ENCODE measurements at places on chromosomes 7 and 10. TPM values are rescaled to one million over a fixed set of nuclear protein-coding genes. Genes with fewer than 3 reads are reported as not detected.

- DNase-seq: no peak
Observed at GRCh38 chr10:94315975-94316464, 46.7 kb downstream of the NOC3L start.

DNA sequence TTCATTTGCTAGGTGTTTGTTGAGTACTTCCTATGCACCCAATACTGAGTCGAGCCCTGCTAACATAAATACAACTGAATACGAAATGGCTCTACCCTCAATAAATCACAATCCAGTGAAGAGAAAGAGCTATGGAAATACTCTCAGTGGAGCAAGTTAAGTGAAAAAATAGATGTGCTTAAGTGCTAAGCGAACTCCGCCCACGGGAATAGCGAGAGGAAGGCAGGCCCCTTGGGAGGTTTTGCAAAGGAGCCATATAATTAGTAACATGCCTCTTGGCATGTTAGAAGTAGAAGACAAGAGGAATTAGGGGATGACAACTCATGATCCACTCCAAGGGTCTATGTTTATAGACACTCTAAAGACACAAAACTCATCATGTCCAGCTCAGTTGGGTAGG is 42.8 kb upstream of the TSPAN33 start:
- peak; percentile 30 for DNase-seq

DNA sequence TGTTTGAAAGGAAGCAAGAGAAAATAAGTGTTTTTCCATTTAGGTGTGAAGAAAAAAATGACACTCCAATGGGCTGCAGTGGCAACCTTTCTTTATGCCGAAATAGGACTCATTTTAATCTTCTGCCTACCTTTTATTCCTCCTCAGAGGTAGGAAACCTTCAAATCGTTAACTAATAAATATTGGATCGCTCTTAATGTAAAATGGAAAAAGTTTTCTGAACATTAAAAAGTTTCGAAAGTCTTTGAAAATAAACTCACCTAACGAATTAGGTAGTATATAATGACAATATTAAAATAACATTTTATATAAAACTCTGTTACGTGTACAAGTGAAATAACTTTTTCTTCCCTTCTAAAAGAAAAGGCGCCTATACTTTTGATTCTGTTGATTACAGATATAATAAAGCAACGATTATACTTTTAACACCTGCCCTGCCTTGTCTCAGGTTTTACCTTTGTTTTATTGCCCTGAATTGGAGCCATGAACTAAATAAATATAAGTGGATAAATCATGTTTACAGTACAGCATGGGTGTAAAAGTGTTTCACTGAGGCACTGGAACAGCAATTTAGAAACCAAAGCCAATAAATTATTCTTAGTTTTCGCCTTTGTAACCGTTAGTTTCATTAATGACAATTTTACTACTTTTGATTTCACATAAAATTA is 804 bp downstream of the BCAP29 start:
- no peak for DNase-seq

- no peak for DNase-seq
Observed at GRCh38 chr10:97922022-97922758, 72.5 kb downstream of the GOLGA7B start.

DNA sequence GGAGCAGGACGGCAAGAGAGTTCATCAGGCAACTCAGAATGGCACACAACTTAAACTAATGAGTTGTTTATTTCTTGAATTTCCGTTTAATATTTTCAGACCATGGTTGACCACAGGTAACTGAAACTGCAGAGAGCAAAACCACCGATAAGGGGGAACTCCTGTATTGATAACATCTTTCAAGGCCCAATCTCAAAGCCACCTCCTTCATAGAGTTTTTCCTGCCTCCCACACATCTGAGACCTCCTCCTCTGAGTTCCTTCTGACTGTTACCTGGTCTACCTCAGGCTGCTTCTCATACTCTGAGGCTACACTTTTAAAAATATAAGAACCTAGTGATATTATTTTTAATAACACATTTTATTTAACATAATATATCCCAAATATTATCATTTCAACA is 341.5 kb upstream of the NPVF start:
- DNase-seq: no peak

GRCh38 chr7:11430112-11430511 is 401.9 kb downstream of the THSD7A start:
- no peak for DNase-seq

DNA sequence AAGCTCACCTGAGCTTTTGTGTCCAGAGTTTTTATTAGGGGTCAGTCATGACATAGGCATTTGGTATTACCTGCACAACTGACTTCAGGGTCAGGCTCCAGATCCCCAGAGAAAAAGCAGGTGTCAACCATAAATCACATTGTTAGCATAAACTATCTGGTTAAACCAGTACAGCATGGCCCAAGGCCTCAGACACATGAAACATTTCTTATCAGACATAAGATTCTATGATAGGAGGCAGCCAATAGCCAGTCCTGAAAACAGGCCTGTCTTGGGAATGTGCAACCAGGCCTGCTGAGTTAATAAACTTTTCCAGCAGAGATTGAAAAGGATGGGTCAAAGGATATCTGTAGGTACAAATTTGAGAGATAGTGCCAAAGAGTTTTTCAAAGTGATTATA is 116.1 kb downstream of the TPST1 start:
- no peak for DNase-seq

- DNase-seq: no peak
Observed at GRCh38 chr10:63457594-63457993, 8.2 kb downstream of the JMJD1C start.

- peak; percentile 55 for DNase-seq
Observed at GRCh38 chr7:151484971-151485707, 34.6 kb downstream of the RHEB start.

- DNase-seq: no peak
Observed at GRCh38 chr10:62755662-62756653, 48.6 kb upstream of the ADO start.

DNA sequence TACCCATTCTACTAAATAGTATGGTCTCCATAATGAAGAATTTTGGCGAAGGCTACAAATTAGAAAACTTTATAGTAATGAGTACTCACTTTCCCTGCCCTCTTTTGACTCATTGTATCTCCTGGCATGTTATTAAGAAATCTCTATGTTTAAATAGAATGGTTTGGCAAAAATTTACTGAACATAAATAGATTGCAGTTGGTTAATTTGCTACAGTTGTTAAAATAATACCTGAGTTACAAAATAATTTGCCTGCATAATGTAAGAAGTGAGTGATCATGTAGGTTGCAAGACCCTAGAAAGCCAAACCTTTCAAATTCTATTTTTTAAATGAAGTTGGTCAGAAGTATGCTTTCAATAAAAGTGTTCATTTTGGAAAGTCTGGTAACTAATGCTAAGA is 176.8 kb upstream of the AHR start:
- no peak for DNase-seq

GRCh38 chr10:79316671-79317431 is 30.4 kb upstream of the PPIF start:
- DNase-seq: no peak

GRCh38 chr7:128919881-128920799 is 9.6 kb upstream of the KCP start:
- DNase-seq: peak; percentile 47

DNA sequence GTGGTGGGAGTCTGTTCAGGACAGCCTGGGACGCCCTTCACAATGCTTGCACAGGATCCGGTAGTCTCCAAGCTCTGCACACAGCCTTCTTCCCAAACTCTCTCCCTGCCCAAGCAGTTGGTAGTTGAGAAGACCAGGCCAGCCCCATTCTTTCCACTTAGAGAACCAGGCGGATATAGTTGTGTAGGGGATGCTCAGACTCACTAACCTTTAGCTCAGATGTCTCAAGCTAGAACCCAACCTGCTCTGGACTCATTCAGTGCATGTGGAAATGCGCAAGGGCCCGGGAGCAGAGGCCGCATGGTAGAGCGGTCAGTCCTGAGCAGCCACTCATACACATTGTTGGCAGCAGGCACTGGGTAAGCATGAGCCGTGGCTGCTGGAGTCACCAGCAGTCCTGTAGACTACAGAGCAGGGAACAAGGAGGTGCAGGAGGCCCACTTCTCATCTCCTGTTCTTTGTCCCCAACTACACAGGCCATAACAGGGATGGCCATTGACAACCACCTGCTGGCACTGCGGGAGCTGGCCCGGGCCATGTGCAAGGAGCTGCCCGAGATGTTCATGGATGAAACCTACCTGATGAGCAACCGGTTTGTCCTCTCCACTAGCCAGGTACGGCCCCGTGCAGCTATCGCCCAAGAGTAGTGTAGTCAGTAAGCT is 17.2 kb upstream of the C10orf53 start:
- no peak for DNase-seq

DNA sequence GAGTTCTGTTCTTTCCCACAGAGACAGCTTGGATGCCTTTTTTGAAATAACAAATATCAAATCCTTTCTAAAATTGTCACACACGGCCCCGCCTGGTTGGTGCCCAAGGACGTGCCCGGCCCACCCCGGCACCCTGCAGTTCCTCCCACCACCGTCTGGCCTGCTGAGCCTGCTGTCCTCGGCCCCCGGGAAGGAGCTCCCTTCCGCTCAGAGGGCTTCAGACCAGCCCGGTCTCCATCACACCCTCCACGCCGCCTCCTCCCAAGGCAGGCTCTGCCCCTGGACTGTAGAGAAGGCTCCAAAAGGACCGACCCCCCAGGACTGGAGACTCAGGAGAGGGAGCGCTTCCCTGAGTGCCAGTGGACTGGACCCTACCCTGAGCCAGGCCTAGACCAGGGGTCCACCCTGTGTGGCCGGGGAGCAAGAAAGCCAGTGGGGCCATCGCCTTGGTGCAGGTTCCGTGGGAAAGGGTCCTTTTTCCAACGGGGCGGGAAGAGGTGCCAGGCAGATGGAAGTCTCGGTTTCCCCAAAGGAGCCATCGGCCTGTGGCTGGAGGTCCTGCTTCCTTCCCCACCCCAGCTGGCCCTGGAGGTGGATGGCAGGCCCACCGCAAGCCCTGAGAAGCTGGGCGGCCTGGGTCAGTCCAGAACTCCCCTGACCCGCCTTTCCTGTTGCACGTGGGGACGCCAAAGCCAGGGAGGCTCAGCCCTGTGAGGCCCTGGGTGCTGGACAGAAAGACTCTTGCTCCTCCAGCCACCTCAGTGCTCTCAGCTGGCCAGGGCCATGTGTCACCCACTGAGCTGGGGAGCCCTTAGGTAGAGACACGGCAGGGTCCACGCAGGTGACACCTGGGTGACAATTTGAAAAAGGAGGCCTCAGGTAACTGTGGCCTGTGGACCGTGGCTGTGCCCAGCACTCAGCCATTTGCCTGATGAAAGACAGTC is 69.8 kb downstream of the PWWP2B start:
- DNase-seq: no peak

DNA sequence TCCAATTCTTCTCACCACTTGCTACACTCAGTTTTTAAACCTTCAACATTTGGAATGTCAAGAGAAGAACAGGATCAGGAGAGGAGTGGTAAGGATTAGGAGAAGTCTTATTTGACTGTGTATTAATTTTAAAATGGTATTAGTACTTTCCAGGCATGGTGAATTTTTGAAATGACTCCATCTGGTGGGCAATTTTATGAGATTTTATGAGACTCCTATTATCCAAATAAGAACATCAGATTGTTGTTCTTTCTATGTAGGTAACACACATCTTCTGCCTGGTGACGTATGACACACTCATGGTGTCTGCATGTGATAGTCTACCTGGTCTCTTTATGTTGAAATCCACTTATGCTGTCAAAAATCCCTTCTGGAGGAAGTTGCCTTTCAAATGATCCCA is 51.0 kb downstream of the SLC13A1 start:
- DNase-seq: no peak

DNA sequence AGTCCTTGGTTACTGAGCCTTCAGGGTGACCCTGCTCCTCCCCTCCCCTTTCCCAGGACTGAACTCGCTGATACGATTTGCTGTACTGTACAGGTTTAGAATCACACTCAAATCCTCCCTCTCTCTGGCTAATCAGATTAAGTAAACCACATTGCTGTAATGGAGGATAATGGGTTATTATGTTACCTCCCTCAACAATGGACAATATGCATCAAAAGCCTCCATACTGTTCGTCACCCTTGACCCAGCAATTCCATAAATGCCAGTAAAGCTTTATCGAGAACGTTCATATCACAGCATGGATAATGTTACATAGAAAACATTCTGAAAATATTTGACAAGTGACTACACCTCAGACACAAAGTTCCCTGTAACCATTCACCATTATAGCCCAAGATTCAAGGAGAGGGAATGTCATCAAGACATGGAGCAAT is 61.7 kb downstream of the FAM107B start:
- no peak for DNase-seq

GRCh38 chr7:16891338-16891737 is 9.6 kb upstream of the AGR3 start:
- peak; percentile 9 for DNase-seq

DNA sequence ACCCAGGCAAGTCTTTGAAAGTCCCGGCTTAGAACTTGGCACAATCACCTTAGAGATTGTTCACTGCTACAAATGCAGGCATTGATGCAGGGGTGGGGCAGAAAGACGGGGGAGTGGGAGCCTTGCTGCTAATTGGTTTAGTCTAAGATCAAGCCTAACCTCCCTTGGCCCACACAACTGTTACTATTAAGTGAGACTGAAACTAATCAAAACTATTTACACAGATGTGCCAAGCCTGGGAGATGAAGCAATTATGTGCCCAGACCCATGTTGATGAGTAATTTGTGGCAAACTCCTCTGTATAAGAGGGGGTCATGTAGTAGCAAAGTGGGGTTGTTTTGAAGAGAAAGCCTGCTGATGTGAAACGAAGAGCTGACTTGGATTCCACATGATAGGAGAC is 178.2 kb upstream of the ITGB1 start:
- DNase-seq: peak; percentile 81

DNA sequence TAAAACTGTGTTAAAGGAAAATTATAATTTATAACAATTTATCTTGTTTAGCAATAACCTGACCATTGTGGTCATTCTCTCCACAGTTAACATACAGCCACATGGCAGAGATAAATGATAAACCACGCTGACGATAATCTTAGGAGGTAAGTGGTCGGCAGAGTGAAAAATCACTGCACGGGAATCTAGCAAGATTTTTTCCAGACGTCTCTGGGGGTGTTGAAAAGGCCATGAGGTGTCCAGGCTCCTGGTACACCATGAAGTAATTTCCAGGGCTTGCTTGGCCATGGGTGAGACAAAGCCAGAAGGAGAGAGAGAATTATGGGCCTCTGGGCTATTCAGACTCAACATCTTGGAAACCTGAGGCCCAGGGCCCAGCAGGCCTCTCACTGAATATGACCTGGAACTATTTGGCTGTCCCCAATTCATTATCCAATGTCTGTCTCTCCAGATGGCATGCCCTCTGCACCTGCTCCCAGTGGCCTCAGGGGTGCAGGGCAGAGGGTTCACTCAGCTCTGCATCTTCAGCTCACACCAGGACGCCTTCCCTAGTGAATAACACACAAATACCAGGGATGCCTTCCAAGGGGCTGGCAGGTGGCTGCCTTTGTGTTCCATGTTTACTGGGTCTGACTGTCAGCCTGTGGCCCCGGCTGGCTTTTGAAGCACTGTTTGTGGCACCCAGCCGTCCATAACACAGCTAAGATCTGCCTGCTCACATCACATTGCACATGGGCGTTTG is 590.4 kb upstream of the PFKP start:
- no peak for DNase-seq

MLXIPL gene
- total RNA-seq: not detected

OR2A2 gene
- not detected for total RNA-seq

BTBD16 gene
- 0.88 TPM for total RNA-seq

PRKG1 gene
- total RNA-seq: not detected

TEX36 gene
- total RNA-seq: not detected

CYP2C9 gene
- total RNA-seq: not detected

ANKIB1 gene
- 24.4 TPM for total RNA-seq

MMD2 gene
- total RNA-seq: not detected
